Activated naive CD4-positive, alpha-beta T cell treated with anti-CD3 and anti-CD28 coated beads, Interleukin-2, amount 10 ng/mL, durations not matched to agents 5 hours and 36 hours (primary cell): ENCODE measurements at places on chromosomes 1 and 21. TPM values are rescaled to one million over a fixed set of nuclear protein-coding genes. Genes with fewer than 3 reads are reported as not detected.

S100A7A gene
- not detected for total RNA-seq

C1orf94 gene
- not detected for total RNA-seq

OTUD7B gene
- total RNA-seq = 9.4 TPM

HORMAD1 gene
- not detected for total RNA-seq

PTCH2 gene
- total RNA-seq = 0.86 TPM

ATAD3C gene
- total RNA-seq = 2.3 TPM

NTMT2 gene
- total RNA-seq = not detected

CRYAA gene
- not detected for total RNA-seq

APCS gene
- not detected for total RNA-seq

CFHR5 gene
- total RNA-seq = not detected

SLC25A44 gene
- total RNA-seq = 23.3 TPM

ZMYND12 gene
- 0.79 TPM for total RNA-seq

CAMTA1 gene
- total RNA-seq = 42.3 TPM

SCAF4 gene
- total RNA-seq = 50.5 TPM

DDR2 gene
- 0.08 TPM for total RNA-seq

AMIGO1 gene
- 7.0 TPM for total RNA-seq

C1orf53 gene
- not detected for total RNA-seq

AQP10 gene
- total RNA-seq = not detected

PPFIA4 gene
- total RNA-seq = 45.8 TPM

HES2 gene
- 0.12 TPM for total RNA-seq

CYP4A11 gene
- total RNA-seq = not detected

RIIAD1 gene
- total RNA-seq = not detected

ARPC5 gene
- total RNA-seq = 211 TPM

MAN1C1 gene
- total RNA-seq = 41.0 TPM

FAM163A gene
- not detected for total RNA-seq

CHI3L1 gene
- not detected for total RNA-seq

CHML gene
- total RNA-seq = 15.9 TPM

OR2L3 gene
- total RNA-seq = not detected

FAM177B gene
- total RNA-seq = not detected

SPATA46 gene
- total RNA-seq = not detected

GRIK3 gene
- not detected for total RNA-seq

PDZK1IP1 gene
- not detected for total RNA-seq

GPX7 gene
- 30.4 TPM for total RNA-seq

HTR1D gene
- not detected for total RNA-seq

MPL gene
- not detected for total RNA-seq

CEP350 gene
- 48.6 TPM for total RNA-seq

DCST2 gene
- 0.79 TPM for total RNA-seq

CD5L gene
- total RNA-seq = not detected

LRRC71 gene
- total RNA-seq = not detected

PCBP3 gene
- total RNA-seq = 3.8 TPM
